ENCODE measurements at places on chromosomes 5 and 9. TPM values are rescaled to one million over a fixed set of nuclear protein-coding genes. Genes with fewer than 3 reads are reported as not detected.

The FGF1 gene
- total RNA-seq, result 2.0 TPM

The GLIPR2 gene
- total RNA-seq, result 41.5 TPM

The SLC6A19 gene
- not detected for total RNA-seq

The IGFBPL1 gene
- total RNA-seq, result not detected

The FGF10 gene
- total RNA-seq, result 0.34 TPM

The FSTL4 gene
- total RNA-seq, result not detected

The ARHGEF37 gene
- 3.2 TPM for total RNA-seq

The CCL27 gene
- not detected for total RNA-seq

The PPP1R26 gene
- total RNA-seq, result 9.1 TPM

The PLPPR1 gene
- not detected for total RNA-seq

The MACIR gene
- 5.8 TPM for total RNA-seq

The NTRK2 gene
- total RNA-seq, result 5.4 TPM

The CMBL gene
- 14.0 TPM for total RNA-seq

The PTPN3 gene
- total RNA-seq, result 0.23 TPM

The MYOT gene
- total RNA-seq, result not detected

The EXOSC2 gene
- 22.3 TPM for total RNA-seq

The ABCA1 gene
- total RNA-seq, result 44.3 TPM

The C1QTNF3 gene
- total RNA-seq, result 1.1 TPM

The NIPAL4 gene
- 0.26 TPM for total RNA-seq

The IFNA13 gene
- not detected for total RNA-seq

The PRUNE2 gene
- total RNA-seq, result 8.2 TPM

The RANBP3L gene
- under 0.01 TPM for total RNA-seq

The TMEFF1 gene
- total RNA-seq, result 3.7 TPM

The CD74 gene
- 3.2 TPM for total RNA-seq

The HAPLN1 gene
- 7.4 TPM for total RNA-seq

The CD274 gene
- total RNA-seq, result 4.4 TPM

The TRIP13 gene
- 2.0 TPM for total RNA-seq

The EIF4E1B gene
- total RNA-seq, result not detected

The NFIL3 gene
- total RNA-seq, result 51.4 TPM

The SPATA31D4 gene
- not detected for total RNA-seq

The GRIA1 gene
- not detected for total RNA-seq

The ANKRD34B gene
- total RNA-seq, result not detected

The SPZ1 gene
- not detected for total RNA-seq

The SPATA31C1 gene
- total RNA-seq, result not detected

The PHYHD1 gene
- 18.6 TPM for total RNA-seq

The BRD8 gene
- 20.6 TPM for total RNA-seq

The PCDH1 gene
- total RNA-seq, result 7.5 TPM

The POU5F2 gene
- 0.34 TPM for total RNA-seq

The ARL10 gene
- total RNA-seq, result 3.2 TPM

The MAN1B1 gene
- 66.3 TPM for total RNA-seq

The AK8 gene
- total RNA-seq, result 0.82 TPM

The IL7R gene
- total RNA-seq, result 0.47 TPM

The SNCAIP gene
- total RNA-seq, result 1.8 TPM

The FBXL7 gene
- total RNA-seq, result 17.2 TPM

The IRX2 gene
- 7.2 TPM for total RNA-seq

The SMC2 gene
- 6.0 TPM for total RNA-seq

The CBY3 gene
- not detected for total RNA-seq

The SHC3 gene
- total RNA-seq, result 4.4 TPM

The N4BP3 gene
- under 0.01 TPM for total RNA-seq

The GABBR2 gene
- total RNA-seq, result 0.68 TPM

The PKD2L2 gene
- not detected for total RNA-seq

The KCNV2 gene
- not detected for total RNA-seq

The HAVCR2 gene
- total RNA-seq, result not detected

The RAD1 gene
- 15.2 TPM for total RNA-seq

The GFPT2 gene
- 41.0 TPM for total RNA-seq

The FCN2 gene
- not detected for total RNA-seq

The TSSK1B gene
- not detected for total RNA-seq

The ZNG1C gene
- 6.0 TPM for total RNA-seq

The SAXO1 gene
- total RNA-seq, result not detected
